ENCODE measurements at places on chromosomes 12 and 14.
A peak's percentile ranks its signal among the peaks of the same experiment; 100 is the strongest.

DNA sequence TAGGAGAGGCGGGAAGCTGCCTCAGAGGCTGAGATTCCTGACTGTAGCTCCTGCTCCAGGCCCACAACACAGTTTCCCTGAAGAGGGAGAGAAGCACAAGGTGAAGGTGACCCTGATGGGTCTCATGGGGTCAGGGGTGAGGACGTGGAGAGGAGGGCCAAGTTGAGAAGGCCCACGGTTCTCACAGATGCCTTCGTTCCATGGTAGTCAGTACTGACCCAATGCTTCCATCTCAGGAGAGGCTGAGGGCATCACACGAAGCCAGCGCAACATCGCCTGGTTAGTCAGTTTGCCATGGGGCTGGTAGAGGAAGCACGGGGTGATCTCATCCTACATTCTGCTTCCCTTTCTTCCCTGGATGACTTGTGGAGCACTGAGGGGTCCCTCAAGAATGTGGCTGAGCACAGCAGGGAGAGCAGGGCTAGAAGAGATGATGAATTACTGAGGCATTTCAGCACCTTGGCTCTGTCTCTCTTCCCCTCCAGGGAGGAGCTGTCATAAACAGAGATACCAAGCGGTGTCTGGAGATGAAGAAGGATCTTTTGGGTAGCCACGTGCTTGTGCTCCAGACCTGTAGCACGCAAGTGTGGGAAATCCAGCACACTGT is 51.9 kb downstream of the GALNT8 start:
- no peak for DNase-seq

DNA sequence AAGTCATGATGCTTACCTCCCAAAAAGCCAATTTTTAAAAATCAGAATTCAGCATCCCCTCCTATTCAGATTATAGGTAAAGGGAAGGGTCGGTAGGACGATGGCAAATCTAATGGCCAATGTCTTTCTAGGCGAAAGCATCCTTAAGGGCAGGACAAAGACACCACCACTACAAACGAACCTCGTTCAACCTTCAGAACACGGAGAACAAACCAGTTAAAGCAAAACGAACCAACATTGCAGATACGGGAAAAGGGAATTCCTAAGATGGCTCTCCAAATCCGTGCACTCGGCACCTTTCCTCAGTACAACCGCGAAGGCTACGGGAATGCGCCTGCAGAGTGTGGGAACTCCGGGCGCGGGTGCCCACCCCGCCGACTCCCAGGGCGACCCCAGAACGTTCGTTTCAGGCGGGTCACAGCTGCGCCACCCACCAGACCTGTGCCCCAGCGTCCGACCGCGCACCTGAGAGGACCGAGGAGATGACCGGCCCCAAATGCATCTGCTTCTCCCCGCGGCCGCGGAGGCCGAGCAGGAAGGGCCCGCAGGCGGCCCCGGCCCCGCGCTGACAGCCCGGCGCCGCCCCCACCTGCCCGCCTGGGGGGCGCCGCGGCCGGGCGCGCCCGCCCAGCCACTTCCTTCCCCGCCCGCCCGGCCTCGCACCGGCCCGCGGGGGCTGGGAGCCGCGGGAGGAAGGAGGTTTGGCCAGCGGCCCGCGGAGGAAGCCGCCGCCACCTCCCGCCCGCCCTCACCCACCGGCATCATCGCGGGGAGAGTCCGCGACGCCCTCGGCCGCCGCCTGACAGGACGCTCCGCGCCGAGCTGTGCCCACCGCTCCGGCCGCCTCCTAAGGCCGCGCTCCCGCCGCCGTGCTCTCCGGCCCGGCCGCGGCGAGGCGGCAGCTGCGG is 578 bp downstream of the PPP1R13B start:
- DNase-seq = peak; percentile 23

GRCh38 chr12:66742508-66743367 is 63.9 kb upstream of the GRIP1 start:
- no peak for DNase-seq

DNA sequence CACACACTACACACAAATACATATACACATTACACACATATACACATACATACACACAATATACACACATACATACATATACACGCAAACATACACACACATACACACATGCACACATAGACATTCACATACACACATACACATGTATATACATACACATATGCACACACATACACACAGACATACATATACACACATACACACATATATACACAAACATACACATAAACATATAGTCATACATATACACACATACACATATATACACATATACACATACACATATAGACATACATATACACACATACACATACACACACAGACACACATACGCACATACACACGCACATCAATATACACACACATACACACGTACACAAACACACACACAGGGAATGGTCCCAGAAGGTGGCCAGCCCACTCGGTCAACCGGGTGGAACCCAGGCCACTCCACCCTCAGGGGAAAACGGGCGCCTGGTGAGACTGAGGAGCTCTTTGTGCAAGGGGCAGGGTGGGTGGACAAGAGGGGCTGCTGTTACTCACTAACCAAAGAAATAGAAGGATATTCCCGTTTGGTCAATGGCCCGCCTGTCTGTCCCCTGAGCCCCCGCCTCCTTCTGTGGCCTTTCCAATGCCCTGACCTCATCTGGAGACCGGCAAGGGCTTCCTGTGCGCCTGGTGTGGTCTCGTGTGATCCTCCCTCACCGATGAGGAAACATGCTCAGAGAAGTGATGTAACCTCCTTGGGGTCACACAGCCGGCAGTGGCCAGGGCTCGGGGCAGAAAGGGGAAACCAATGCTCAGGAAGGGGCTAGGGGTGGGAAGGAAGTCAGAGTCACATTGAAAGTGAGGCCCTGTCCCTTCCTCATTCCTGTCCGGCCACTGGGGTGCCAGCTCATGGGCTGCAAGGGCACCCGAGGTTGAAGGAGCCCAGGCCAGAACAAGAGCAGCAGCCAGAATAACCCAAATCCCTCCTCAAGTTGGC is 5.3 kb downstream of the TRPV4 start:
- no peak for DNase-seq

DNA sequence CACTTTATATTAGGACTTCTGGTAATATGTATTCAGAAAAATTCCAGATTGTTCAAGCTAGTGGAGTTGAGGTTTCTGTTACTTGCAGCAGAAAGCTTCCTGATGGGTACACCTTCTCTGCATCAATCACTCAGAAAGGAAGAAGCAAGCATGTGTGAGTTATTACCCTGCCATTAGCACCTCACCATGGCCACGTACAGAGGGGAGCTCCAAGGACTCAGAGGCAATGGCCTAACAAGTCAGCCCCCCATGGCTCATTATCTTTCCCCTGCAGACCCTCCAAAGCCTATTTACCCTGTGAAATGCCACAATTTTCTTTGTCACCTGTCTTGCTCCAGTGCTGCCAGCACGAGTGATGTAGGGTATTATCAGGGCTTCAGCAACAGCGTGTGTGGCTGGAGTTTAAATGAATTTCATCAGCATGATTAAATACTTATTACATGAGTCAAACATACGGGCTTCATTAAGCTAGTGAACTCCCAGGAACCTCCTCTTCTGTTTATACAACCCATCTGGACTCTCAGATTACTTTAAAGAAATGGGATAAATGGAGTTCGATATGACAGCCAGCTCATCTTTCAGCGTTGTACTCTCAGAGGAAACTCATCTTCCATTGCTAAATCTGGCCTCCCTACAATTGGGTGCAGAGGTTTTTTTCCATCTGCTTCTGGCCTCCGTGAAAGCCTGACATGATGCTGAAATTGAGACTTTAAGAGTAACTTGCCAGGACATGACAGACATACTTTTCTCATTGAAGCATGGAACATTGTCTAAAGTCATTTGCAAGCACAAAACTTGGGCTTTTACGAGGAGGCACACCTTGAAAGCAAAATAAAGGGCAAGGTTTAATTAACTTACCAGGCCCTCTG is 135.9 kb downstream of the TMEM30B start:
- DNase-seq = no peak

DNA sequence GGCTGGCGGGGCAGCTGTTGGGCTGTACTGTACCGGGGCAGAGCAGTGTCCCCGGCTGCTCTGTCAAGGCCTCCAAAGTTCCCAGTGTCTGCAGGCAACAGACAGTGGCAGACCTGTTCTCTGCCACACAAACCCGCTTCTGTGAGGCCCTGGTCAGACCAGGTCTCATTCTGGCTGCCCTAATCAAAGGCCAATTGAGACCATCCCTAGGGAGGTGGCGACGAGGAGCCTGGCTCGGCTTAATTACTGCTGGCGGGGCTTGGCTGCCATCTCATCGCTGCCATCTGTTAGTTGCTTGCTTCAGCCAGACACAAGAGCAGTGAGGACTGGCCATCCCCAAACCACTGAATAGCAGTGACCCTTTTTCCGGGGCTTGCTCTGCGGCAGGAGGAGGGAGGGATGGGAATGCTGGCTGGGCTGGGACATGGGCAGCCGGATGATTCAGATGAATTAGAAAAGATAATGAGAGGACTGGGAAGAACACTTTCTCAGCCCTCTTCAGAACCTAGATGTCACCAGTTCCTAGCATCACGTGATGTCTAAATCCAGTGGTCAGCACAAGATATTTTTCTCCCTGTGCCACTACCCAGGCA is 24.5 kb downstream of the ERG28 start:
- no peak for DNase-seq

- DNase-seq = no peak
Measured at GRCh38 chr14:32513571-32514009, 184.5 kb downstream of the AKAP6 start.

DNA sequence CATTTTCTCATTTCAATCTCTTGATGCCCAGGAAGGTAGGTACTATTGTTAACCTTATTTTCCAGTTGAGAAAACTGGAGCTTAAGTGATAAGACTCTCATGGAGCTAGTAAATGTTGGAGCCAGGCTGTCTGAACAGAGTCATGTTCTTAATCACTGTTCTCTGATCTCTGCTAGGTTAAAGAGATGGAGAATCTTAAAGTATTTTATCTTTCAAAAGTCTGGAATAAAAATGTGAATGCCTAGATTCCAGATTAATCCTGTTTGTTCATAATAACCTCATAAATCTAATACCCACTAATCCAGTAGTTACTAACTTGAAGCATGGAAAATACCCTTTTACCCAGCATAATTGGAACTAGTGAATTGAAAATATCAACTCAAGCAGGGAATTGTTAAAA is 341.0 kb upstream of the RGS6 start:
- no peak for DNase-seq

DNA sequence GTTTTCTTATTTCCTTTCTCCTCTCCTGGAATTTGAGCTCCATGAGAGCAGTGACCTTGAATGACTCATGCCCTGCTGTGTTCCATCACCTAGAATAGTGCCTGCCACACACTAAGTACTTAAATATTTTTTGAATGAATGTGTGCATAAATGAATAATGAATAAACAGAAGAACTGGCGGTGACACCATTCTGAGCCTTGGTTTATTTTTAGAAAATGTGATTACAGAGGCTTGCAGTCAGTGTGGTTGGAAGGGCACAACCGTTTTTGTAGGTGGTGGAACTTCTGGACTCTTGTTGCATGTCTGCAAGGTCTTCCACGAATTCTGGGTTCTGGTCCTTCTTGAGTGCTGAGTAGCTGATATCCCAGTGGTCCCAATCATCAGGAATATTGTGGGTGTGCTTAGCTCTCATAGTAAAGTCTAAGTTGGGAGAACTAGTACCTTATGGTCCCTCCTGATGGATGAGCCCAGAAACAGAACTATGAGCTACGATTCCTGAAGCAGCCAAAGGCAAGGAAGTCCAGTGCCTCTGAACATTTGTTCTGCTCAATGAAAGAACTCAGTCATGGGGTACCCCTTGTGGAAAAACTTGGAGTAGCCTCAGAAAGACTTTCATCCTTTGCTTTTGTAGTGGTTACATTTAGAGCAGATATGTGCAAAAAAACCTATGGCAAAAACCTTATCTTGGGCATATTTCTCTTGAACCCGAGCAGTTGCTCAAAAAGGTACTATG is 28.8 kb upstream of the BHLHE41 start:
- DNase-seq = no peak

All from effector memory CD4-positive, alpha-beta T cell (primary cell).